ENCODE measurements at places on chromosomes 1 and 21. TPM values are rescaled to one million over a fixed set of nuclear protein-coding genes. Genes with fewer than 3 reads are reported as not detected.

DNA sequence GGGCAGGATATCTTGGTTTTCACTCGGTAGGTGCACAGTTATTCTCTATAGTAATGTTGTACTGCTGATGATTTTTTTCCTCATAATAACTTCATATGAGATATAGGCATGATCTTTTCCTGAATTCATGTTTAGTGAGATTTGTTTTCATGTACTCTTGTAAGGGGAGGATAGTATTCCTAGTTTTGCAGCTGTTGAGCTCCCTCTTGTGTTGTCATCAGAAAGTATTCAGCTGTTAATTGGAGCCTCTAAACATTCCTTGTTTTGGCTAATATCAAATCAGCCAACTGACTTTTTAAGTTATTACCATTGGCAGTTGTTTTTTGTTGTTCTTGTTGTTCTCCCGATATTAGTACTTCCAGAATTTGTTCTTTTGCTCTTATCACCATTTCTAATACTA lies 24.4 kb downstream of the OR10R2 start:
- no peaks in the 10 kb centered on the region for H3K4me1 ChIP-seq
- no peak for DNase-seq
- H3K27ac ChIP-seq = no peak overlapping the region
- peaks cover 4% of the 10 kb centered on the region for H3K27me3 ChIP-seq
- H3K4me3 ChIP-seq = no peak overlapping the region

DNA sequence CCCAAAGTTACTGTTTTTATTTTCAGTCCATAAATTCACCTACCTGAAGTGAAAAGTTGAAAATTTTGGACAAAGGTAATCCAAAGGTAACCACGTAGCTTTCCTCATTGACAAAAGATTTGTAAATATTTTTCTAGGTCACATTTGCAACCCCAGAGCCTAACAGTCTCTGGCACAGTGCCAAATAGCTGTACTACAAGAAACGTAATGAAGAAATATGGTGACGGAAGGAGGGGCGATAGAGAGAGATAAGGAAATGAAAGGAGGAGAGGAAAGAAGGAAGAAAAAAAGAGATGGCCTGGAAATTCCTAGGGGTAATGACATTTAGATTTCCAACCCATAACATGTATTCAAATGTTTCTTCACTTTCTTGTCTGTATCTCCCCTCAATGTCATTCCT lies 159.4 kb downstream of the BARHL2 start:
- no peak for DNase-seq
- no peaks in the 10 kb centered on the region for H3K27me3 ChIP-seq
- H3K36me3 ChIP-seq = no peaks in the 10 kb centered on the region
- no peak overlapping the region for H3K4me3 ChIP-seq
- no peak overlapping the region for H3K27ac ChIP-seq

Gene CDK18
- 4.5 TPM for total RNA-seq

DNA sequence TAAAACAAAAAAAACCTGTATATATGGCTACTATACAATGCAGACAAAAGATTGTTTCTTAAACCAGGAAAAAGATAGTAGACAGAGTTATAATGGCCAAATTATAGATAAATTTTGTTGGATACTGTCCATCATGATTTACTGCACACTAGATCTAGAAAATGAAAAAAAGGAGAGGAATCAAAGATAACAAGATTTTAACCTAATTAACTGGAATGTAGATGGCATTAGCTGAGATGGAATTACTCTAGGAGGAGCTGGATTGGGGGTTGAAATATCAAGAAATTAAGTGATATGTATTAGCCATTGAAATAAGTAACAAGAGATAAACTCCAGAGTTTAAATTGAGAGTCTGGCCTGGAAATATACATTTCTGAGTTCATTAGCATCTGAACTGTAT lies 1489.1 kb downstream of the PLA2G4A start:
- H3K27ac ChIP-seq = no peak overlapping the region
- no peaks in the 10 kb centered on the region for H3K36me3 ChIP-seq
- no peak overlapping the region for H3K4me3 ChIP-seq
- no peak for DNase-seq
- H3K4me1 ChIP-seq = no peaks in the 10 kb centered on the region
- H3K27me3 ChIP-seq = no peaks in the 10 kb centered on the region

DNA sequence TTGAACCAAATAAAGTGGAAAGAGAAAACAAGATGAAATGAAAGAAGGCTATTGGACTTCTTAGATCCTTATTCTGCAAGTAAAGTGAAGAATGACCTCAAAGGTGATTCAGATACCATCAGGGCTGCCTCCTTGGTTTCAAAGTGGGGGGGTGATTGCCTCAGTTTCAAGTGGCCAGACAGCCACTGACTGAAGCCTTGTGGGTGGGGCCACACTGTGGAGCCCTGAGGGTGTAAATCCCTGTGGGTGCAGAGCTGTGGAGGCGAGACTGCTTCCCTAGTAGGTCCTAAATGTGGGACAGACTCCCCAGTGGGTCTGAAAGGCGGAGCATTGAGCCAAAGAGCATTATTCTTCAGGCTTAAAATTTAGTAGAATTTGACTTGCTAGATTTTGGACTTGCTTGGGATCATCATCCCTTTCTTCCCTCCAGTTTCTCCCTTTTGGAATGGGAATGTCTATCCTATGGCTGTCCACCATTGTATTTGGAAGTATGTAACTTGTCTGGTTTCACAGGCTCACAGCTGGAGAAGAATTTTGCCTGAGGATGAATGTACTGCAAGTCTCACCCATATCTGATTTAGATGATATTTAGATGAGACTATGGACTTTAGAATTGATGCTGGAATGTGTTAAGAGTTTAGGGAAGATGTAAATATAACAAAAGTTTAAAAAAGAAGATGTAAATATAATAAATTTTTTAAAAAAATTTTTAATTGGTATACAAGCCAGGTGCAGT lies 71.6 kb upstream of the SOX13 start:
- no peaks in the 10 kb centered on the region for H3K36me3 ChIP-seq
- H3K27me3 ChIP-seq = peaks cover 17% of the 10 kb centered on the region

- peaks cover 62% of the 10 kb centered on the region for H3K4me1 ChIP-seq
- no peak for DNase-seq
- H3K4me3 ChIP-seq = no peak overlapping the region
- peaks cover 5% of the 10 kb centered on the region for H3K36me3 ChIP-seq
- H3K27me3 ChIP-seq = no peaks in the 10 kb centered on the region
These were observed 111.0 kb upstream of the NFIA start for GRCh38 chr1:60971330-60971729.

Gene GPR37L1
- not detected for total RNA-seq

DNA sequence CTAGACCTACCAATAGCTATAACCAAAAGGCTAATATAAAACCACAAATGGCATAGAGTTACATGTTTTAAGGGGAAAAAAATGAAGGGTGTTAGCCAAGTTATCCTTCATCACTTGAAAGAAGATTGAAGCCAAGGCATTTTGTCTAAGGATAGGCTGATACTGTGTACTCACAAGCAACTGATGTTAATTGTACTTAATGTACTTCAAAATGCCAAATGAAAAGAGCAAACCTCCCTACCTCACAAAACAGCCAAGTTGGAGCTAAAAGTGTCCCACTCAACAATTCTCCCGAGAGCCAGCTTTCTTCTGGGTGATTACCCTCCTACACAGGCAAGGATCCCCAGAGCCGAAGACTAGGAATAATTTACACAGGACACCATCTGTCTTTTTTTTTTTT lies 4.4 kb upstream of the IGSF3 start:
- no peak overlapping the region for H3K27ac ChIP-seq
- peaks cover 12% of the 10 kb centered on the region for H3K27me3 ChIP-seq
- H3K4me1 ChIP-seq = peaks cover 33% of the 10 kb centered on the region
- DNase-seq = no peak
- no peaks in the 10 kb centered on the region for H3K36me3 ChIP-seq
